ENCODE measurements at places on chromosomes 12 and 14.

DNA sequence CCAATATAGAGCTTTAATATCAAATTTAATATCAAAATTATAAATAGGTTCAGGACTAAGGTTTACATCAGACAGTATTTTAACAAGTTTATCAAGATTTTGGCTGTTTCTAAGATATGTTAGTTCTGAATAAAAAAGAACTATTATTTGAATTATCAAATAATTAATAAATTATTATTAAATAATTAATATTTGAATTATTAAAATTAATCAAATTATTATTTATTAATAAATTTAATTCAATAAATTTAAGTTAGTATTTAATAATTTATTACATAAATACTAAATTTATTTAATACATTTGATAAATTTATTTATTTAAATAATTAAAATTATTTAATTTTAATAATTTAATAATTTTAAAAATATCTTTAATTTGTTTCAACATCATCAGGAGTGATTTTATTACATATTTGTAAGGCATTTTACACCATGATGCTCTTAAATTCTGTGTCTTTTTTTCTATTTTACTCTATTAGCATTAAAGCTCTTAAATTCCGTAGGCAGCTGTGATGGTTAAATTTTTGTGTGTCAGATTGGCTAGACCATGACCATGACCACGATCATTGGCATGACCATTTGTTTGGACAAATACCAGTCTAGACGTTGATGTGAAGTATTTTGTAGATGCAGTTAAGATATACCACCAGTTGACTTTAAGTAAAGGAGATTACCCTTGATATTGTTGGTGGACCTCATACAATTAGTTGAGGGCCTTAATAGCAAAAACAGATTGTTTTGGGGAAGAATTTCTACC lies 82.6 kb downstream of the BBS10 start:
- DNase-seq, result no peak

DNA sequence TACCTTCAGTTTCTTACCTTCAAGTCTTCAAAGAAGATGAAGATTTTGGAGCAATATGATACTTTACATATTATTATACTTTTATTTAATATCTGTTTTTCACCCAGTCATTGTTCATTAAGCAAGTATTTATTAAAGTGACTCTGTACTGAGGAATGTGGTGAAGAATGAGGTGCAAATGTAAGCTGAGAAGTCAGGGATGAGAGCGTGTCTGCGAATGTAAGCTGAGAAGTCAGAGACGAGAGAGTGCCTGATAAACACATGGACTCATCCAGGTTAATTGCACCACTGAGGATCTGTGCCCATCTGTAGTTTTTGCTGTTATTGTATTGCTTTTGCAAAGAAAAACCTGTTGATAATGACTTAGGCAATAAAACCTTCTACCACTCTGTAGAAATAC lies 211.9 kb upstream of the FAR2 start:
- DNase-seq, result no peak

GRCh38 chr12:108822497-108823205 lies 34.7 kb downstream of the SSH1 start:
- no peak for DNase-seq

- DNase-seq, result no peak
These were observed 151.2 kb downstream of the AKAP6 start for GRCh38 chr14:32480337-32480736.

GRCh38 chr12:132441871-132442863 lies 47.8 kb upstream of the FBRSL1 start:
- no peak for DNase-seq

DNA sequence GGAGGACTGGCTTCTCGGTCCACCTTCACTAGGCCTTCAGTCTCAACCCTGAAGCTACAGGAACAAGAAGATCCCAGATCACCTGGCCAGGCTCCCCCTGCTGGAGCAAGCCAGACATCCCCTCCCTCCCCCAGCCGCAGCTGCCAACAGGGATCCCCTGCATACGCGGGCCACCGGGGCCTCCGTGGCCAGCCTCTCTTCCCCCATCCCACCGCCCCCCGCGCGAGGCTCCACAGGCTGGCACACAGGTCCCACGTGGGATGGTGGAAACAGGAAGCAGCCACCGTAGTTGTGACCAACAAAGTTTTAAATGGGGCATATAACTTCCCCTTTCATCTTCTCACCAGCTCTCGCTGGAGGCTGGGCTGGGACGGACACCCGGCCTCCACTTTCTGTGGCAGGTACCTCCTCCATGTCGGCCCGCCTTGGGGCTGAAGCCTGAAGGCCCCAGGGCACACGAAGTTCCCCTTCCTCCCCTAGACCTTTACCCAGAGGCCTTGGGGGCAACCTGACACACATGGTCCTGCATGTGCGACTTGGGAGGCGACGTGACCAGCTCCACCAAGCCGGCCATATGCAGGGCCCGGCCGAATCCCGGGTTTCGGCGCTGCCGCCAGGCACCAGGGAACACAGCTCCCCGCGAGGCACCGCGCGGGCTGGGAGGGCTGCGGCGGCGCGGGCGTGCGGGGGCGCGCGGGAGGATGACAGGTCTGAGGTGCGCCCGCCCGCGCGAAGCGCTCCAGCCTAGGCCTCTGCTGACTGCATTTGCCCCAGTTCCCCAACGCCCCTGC lies 44.4 kb upstream of the PNMA1 start:
- no peak for DNase-seq

DNA sequence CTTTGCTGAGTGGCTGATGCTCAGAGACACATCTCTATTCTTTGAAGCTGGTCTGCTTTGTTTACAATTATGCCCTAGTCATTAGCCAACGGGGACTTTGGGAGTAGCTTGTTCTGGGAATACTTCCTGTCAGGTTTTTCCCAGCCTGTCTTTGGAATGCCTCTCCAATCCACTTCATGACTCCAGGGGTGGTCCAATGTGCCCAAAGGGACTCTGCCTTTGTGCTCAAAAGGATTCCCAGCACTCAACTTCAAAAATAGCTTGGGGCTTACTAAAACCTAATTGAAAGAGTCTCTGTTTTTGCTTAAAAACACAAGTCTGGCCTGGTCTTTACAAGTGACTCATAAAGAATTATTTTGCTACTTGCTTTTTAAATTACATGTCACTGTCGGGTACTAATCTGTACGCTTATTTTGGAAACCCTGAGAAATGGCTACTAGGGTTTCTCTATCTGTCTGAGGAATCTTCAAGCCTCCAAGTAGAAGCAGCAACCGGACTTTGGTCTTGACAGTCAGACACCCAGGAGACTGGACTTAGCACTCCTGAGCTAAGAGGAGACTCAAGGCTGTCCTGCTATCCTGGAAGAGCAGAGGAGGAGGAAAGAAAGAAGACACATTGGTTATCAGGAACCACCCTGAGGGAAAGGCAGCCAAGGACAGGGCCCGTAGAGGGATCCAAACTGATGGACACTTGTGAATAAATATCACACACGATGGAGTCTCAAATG lies 20.7 kb downstream of the PHLDA1 start:
- no peak for DNase-seq

GRCh38 chr12:107418981-107419380 lies 266.6 kb upstream of the PWP1 start:
- no peak for DNase-seq

- DNase-seq, result no peak
These were observed 1.2 kb downstream of the WNT5B start for GRCh38 chr12:1630133-1630826.

DNA sequence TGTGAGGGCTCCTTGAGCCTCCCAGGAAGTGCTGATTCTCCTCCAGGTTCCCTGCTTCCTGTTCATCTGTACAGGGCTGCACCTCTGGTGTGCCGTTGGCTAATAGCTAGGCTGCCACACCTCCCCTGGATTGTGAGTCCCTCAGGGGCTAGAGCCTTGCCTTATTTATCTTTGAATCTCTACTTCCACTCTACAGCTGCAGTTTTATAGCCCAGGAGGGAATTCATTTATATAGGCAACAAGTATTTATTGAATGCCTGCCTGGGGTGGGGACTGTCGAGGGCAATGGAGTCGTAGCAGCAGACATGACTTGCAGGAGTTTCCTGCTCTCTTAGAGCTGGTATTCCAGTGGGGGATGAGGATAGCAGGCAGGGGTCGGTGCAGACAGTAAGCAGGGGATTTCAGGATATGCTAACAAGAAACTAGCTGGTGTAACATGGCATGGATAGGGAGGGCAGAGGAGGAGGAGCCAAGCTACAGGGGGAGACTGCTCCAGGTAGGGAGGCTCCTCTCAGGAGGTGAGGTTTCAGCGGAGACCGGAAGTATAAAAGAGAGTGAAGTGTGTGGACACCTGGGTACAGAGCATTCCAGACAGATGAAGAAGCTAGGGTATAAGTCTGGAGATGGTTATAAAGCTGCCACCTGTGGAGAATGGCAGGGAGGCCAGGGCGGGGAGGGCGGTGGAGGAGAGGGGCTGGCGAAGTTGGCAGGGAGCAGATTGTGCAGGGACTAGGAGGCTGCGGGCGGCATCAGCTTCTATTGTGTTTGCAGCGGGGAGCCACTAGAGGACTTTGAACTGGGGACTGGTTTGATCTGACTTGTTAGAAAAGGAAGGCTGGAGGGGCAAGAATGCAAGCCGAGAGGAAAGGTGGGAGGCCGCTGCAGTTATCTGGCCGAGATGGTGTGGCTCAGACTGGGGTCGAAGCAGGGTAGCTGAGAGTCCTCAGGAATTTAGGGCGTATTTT lies 17.2 kb downstream of the USP30 start:
- DNase-seq, result no peak

- no peak for DNase-seq
These were observed 2.0 kb upstream of the TBX5 start for GRCh38 chr12:114407842-114408411.

DNA sequence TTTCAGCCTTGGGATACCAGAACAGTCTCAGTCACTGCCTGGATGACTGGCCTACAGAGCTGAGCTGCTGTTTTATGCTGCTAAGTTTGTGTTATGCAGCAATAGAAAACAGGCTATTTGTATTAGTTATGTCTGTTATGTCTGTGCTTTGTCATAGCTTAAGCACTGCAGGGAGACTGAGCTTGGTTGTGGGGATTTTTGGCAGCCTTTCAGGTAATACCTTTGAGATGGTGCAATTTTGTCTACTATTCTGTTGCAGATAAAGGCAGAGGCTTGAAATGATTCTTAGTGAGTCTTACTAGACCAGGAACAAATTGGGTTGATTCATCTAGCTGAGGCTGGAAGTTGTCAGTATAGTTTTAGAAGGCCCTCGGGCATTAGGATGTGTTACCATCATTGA lies 201.3 kb upstream of the RBM19 start:
- DNase-seq, result no peak

- no peak for DNase-seq
These were observed 513 bp downstream of the BCAT1 start for GRCh38 chr12:24948420-24948756.

DNA sequence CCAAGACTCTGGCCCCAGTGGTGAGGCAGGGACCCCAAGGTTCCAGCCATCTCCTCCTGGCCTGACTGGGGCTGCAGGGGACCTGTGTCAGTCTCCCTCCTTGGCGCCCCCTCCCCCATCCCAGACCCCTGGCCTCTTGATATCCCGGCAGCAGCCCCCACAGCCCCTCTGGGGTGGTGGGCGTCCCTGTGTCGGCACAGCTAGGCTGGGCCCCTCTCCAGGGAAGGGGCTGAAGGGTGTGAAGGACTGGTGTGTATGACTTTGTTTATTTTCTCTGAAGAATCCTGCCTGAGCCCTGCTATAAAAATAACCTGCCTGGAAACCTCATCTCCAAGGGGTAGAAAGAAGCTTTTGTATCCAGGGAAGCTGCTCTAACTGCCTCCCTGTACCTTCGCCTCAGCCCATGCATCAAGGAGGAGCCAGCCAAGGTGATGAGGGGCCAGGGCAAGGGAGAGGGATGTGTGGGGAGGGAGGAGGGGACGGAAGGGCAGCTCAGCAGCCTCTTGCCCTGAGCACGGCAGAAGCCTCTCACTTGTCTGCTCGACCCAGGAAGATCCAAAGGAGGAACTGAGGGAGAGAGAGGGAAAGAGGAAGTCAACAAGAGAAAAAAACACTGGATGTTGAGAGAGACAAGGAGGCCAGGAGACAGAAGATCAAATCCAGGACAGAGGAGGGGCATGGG lies 25.4 kb upstream of the COL2A1 start:
- no peak for DNase-seq

DNA sequence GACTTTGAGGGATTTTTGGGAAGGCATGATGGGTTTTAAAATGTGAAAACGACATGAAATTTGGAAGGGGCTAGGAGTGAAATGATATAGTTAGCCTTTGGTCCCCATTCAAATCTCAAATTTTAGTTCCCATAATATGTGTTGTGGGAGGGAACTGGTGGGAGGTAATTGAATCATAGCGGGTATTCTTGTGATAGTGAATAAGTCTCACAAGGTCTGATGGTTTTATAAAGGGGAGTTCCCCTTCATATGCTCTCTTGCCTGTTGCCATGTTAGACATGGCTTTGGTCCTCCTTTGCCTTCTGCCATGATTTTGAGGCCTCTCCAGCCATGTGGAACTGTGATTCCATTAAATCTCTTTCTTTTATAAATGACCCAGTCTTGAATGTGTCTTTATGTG lies 72.8 kb downstream of the SLC16A7 start:
- DNase-seq, result no peak

- no peak for DNase-seq
These were observed 333.8 kb downstream of the KCNH5 start for GRCh38 chr14:62711351-62712023.

DNA sequence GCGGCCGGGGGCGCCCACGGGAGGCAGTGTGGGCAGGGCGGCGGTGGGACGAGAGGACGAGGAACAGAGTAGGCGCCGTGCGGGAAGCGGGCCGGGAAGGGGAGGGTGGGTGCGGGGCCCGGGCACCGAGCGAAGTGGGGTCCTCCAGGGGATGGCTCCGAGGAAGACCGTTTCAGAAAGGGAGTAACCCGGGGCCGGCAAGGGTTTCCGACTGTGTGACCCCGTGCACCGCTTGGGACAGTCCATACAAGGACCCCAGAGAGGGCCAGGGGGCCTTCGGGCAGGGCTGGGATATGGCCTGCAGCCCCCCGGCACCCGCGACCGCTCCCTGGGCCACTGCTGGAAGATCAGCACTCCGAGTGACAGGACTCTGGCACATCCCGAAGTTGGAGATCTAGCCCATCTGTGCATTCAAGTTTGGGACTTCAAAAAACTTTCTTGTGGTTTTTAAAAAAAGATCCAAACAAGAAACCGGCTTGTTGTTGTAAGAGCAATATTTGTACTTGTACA lies 448 bp downstream of the TSPAN9 start:
- DNase-seq, result no peak

- no peak for DNase-seq
These were observed 2.5 kb downstream of the COL2A1 start for GRCh38 chr12:48001505-48002413.

DNA sequence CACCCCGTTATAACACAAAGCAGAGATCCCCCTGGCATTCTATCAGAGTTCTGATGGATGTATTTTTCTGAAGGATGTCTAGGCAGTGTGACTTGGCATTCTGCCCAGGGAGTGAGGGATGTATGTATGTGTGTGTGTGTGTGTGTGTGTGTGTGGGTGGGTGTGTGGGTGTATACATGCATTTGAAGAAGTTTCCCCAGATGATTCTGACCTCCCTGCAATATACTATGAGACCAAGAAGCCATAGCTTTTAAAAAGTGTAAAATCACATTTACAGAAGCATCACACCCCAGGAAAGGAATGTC lies 59.7 kb upstream of the NAP1L1 start:
- no peak for DNase-seq

- no peak for DNase-seq
These were observed 3.1 kb downstream of the PKP2 start for GRCh38 chr12:32893458-32893857.

Measured in AG09319 (cell line).